Frontal cortex (tissue), 4 donors: ENCODE measurements at places on chromosomes 1 and 21.

DNA sequence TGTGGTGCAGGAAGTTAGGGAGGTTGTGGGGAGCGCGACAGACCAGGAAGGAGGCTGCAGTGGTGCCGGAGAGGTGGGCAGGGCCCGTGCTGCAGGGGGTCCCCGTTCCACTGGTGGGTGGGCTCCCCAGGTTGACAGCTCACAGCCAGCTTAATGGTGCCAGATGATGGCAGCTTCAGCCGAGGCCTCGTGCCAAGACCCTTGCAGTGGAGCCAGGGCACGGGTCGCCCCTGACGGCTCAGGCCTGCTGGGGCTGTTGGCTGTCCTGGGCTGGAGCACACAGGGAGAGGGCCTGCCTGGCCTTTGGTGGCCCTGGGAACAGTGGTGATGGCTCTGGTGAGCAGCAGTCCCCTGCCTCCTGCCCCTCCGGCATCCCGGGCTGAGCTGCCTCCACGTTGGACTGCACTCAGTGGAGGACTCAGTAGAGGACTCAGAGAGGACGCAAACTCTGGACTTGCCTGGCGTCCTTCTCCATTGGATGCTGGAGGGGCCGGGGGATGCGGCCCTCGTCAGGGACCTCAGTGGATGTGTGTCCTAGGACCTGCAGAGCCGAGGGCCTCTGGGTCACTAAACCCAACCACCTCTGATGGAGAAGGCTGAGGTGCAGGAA lies 46.8 kb upstream of the CCDC27 start:
- DNase-seq, result no peak

- no peak for DNase-seq
Observed at GRCh38 chr1:39205102-39205780, 746 bp downstream of the MACF1 start.

DNA sequence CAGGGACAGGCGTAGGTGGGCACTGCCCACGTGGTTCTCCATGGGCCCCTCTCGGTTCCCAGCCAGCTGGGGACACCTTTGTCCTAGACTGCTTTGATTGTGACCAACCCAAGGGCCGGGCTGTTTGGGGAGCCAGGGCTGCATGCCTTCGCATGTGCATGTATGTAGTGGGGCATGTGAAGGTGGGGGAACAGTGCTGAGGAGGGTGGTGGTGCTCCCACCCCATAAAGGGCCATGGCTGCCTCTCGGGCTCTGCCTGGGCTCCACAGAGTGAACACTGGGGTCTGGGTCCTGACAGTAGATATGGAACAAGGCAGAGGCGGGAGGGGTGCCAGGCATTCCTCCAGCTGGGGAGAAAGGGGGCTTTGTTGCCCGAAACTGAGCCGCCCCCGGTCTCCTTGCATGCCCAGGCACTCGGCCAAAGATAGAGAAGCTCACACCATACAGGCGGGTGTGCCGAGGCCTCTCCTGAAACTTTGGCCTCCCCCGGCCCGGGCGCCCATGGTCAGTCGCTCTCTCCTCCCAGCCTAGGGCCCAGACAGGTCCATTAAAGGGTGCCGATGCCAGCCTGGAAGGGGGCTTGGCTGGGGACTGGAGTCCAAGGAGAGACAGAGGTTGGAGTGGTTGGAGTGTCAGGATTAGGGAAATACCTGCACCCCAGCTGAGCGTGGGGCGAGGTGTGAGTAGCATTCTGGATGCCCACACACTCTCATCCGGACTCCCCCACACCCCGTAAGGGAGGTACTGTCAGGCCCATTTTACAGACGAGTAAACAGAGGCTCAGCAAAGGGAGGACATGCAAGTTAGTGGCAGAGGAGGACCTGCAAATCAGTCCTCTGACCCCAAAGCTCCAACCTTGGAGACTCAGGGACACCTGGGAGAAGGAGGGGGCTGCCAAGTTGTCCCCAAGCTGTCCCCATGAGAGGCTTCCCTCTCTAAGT lies 41.1 kb downstream of the EPHA2 start:
- no peak for DNase-seq

DNA sequence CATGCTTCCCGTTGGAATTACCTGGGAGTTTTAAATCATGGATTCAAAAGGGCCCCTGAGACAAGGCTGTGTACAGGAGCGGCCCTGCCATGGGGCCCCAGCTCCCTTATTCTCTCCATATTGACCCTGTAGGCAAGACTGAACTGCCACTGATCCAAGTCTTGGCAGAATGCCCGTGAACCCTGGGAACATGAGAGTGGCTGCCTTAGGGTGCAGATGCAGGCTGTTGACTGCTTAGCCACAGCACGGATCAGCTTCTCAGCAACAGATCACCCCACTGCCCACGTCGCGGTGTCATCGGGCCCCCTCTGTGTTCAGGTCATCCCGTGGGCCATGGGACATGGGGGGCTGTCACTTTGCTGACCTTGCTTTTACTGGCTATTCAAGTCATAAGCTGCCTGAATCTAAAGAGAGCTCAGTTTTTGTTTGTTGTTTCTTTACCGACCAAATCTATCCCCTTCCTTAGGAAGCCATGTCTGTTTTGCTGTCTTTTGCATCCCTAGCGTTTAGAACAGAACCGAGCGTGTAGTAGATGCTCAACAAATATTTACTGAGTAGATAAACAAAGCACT lies 83.4 kb downstream of the MATN1 start:
- DNase-seq, result no peak

- DNase-seq, result no peak
Observed at GRCh38 chr1:21926814-21927532, 10.1 kb downstream of the HSPG2 start.

DNA sequence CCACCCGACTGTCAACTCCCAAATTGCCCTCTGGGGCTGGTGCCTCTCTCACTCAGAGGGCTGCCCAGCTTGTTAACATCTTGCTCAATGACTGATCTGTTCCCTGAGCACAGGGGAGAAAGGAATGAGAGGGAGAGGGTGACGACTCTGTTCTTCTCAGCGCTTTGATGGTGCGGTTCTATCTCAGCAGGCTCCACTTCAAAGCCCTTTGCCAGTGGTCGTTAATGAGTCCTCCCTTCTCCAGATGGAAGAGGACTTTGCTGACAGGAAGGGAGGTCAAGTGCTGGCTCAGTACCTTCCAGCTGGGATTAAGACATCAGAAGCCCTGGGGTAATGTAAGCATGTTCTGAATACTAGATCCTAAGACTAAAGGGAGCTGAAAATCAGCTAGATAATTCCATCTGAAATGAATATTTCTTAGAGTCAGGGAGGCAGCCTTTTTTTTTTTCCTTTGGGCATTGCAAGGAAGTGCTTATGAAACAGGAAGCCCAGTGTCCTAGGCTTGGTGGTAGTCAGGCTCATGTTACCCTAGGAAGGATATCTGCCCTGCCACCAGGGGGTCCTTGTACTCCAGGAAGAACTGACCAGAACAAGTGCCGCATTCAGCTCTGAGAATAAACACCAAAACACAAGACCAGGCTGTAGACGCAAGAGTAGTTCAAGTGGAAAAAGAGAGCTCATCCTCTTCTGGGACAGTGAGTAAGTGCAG lies 4.7 kb downstream of the FMOD start:
- no peak for DNase-seq

GRCh38 chr1:145995148-145995881 lies 1.1 kb downstream of the TXNIP start:
- no peak for DNase-seq

GRCh38 chr1:206808615-206809014 lies 36.3 kb upstream of the IL10 start:
- DNase-seq, result no peak

DNA sequence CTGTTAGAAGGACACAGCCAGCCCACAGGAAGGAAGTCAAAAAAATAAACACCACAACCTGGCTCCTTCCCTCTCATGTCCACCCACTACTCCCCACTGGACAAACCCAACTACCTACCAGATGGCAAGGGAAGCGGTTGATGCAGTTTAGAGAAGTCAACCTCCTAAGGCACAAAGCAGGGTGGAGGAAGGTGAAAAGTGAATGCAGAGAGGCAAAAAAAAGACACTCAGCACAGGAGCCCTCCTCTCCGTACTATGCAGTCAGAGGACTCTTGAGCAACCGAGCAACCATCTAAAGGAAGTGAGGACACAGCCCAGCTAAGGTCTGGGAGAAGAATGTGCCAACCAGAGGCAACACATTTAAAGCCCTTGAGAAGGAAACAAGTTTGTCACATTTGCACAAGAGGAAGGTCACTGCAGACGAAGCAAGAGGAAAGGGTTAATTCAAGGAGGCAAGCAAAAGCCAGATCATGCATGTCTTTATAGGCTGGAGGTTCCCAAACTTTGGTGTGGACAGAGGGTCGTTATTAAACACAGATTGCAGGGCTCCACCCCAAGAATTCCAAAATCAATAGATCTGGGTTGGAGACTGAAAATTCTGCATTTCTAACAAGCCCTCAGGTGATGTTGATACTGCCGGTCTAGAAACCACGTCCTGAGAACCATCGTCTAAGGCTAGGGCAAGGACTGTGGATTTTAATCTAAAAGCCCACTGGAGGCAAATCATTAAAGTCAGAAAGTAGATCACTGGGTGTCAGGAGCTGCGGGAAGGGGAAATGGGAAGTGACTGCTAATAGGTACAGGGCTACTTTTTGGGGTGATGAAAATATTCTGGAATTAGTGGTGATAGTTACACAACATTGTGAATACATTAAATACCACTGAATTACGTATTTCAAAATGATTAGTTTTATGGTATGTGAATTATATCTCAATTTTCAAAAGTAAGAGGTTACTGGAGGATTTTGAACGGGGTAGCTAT lies 19.7 kb downstream of the TP53BP2 start:
- no peak for DNase-seq

DNA sequence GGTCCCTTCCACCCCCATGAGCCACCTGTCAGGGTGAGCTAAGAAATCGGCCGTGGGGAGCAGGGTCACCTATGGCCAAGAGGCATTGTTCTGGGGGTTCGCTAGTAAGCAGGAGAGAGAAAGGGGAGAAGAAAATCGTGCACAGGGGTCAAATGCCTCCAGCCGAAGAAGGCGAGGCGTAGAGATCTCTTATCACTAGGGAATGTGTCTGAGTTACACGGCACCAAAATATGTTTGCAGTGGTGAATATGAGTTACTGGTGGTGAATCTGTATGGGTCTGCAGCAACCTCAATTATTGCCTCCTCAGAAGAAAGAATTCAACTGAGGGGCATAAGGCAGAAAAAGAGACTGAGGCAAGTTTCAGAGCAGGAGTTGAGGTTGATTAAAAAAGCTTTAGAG lies 54.2 kb upstream of the RABGAP1L start:
- no peak for DNase-seq
